Stromal cell of bone marrow (primary cell): ENCODE measurements at places on chromosomes 2 and 18.

DNA sequence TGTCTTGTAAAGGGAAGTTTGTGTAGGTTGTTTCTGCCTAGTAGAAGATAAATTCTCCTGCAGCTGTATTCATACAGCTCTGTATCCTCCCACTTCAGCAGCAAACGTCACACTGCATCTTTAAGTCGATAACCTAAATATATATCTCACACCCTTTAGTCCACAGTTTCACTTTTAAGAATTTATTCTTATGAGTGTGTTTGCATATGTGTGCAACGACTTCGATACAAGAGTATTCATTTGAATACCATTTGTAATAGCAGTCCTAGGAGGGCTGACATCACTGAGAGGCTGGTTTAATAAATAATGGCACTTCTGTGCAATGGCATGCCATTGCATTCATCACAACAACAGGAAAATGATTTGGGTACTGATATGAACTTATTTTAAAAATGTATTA lies 63.8 kb upstream of the MSH6 start:
- no peak for DNase-seq

DNA sequence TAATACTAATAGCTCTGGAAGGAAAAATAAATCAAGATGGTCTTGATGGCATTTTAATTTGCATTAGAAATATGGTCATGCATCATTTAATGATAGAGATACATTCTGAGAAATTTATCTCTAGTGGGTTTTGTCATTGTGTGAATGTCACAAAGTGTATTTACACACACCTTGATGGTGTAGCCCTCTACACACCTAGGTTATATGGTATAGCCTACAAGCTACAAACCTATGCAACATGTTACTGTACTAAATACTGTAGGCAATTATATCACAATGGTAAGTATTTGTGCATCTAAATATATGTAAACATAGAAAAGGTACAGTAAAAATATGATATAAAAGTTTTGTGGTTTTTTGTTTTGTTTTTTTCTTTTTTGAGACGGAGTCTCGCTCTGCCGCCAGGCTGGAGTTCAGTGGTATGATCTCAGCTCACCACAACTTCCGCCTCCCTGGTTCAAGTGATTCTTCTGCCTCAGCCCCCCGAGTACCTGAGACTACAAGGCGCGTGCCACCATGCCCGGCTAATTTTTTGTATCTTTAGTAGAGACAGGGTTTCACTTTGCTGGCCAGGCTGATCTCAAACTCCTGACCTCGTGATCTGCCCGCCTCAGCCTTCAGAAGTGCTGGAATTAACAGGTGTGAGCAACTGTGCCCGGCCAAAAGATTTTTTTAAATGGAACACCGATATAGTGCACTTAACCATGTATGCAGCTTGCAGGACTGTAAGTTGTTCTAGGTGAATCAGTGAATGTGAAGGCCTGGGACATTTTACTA lies 83.7 kb upstream of the UBXN4 start:
- no peak for DNase-seq

DNA sequence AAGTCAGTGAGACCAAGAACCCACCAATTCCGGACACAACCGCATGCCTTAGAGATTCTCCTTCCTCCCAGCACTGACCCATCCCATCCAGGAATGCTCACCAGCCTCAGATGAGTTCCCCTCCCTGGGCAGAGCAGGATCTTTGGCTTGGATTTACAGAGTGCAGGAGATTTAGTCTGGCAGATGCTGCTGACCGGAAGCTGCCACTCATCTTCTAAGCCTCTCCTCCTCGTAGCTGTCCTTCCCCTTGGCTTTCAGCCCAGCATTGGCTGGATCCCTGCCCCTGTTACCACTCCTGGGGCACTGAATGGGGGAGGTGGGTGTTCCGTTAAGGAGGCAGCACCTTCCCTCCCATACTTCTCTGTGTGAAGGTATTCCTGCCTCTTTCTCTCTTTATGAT lies 53.2 kb downstream of the VWA3B start:
- DNase-seq, result no peak

DNA sequence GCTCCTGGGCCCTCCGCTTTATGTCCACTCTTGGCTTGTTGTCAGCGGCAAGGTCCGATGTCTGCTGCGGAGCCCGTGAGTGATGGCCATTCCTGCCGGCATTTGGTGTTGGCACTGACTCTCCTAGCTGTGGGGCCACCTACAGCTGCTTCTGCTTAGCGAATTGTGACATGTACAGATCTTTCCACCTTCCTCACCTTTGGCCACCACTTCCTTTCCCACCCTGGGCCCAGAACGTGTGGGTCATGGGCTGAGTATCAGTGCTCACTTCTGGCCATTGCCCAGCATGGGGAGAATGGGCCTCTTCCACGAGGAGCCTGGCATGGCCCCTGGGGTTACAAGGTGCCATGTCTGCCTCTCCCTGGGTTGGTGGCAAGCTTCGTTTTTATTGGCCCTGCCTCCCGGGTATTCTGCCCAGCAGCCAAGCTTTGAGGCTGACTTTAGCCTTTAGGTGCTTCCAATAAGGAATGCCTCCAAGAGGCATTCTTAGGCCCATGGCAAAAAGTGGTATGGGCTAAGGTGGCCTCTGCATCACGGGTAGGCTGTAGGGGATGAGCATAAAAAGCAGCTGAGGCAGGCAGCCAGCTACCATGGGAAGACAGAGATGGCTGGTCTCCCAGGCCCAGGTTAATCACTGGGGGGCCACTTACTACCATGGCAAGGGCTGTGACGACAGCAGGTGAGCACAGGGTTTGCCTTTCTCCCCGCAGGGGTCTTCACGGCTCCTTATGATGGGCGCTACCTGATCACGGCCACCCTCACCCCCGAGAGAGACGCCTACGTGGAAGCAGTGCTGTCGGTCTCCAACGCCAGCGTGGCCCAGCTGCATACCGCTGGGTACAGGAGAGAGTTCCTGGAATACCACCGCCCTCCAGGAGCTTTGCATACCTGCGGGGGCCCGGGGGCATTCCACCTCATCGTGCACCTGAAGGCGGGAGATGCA lies 65.8 kb downstream of the EMILIN2 start:
- no peak for DNase-seq

GRCh38 chr2:62732262-62732777 lies 26.8 kb downstream of the EHBP1 start:
- no peak for DNase-seq

DNA sequence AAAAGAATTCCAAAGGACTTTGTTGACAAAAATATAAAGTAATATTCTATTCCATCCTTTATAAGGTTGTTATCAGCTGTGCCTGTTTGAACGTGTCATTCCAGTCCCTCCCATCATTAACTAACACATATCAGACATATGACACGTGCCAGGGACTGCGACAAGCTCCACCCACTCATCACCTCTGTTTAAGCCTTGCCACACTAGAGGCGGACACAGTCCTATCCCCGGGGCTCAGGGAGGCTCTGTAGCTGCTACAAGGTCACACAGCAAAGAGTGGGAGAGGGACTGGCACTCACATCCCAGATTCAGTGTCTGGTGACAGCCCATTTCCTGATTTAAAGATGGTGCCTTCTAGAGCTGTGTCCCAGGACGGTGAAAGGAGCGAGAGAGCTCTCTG lies 30.0 kb downstream of the TBC1D8 start:
- no peak for DNase-seq

GRCh38 chr2:215447056-215447455 lies 11.2 kb upstream of the FN1 start:
- DNase-seq, result no peak

GRCh38 chr2:42084231-42084671 lies 36.4 kb downstream of the PKDCC start:
- DNase-seq, result peak; percentile 93

DNA sequence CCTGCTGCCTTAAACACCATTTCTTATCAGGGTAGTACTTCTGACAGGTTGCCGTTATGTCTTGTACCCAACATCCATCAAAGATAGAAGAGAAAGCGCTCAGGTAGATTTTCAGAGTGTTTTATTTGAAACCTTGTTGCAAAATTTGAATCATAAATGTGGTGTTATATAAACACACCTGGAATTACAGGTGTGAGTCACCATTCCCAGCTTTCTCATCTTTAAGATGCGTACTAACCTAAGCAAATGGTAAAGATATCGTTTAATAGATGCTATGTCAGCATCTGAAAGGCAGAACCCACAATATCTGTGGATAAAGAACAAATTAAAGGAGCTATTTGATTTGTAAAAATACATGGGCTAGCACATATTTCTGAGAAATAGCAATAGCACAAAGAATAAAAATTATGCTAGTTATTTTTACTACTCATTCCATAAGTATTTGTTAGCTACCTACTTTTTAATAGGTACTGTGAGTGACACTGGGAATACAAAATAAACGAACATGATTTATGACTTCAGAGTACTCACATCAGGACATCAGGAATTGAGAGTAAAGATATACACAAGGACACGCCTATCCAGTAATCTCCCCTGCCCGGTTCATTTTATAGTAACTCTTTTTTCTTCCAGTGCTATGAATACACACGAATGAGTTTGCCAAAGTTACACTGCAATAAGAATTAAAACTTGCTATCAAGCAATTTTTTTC lies 193.8 kb downstream of the RBM43 start:
- no peak for DNase-seq

- DNase-seq, result no peak
Measured at GRCh38 chr2:181682026-181682789, 1.9 kb upstream of the NEUROD1 start.

DNA sequence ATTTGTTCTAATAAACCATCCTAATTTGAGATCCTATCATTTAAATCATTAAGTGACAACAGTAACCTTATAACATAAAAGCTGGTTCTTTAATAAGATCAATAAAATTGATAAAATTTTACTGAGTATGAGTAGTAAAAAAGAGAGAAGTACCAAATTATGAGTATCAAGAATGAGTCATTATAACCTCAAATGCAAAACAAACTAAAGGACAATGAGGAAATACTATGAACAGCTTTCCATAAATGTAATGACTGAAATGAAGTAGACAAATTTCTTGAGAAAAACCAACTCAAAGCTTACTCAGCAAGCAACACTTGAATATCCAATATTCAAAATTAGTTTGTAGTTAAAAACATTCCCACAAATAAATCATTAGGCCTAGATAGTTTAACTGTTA lies 433.0 kb downstream of the ZEB2 start:
- no peak for DNase-seq

- no peak for DNase-seq
Measured at GRCh38 chr18:36157441-36157840, 27.7 kb downstream of the ELP2 start.

- DNase-seq, result no peak
Measured at GRCh38 chr2:228023619-228024018, 152.2 kb downstream of the DAW1 start.

- DNase-seq, result no peak
Measured at GRCh38 chr2:21406911-21407310, 283.1 kb downstream of the TDRD15 start.

- peak; percentile 25 for DNase-seq
Measured at GRCh38 chr2:133986081-133986837, 267.6 kb upstream of the MGAT5 start.
